ENCODE measurements at places on chromosomes 4 and X.

DNA sequence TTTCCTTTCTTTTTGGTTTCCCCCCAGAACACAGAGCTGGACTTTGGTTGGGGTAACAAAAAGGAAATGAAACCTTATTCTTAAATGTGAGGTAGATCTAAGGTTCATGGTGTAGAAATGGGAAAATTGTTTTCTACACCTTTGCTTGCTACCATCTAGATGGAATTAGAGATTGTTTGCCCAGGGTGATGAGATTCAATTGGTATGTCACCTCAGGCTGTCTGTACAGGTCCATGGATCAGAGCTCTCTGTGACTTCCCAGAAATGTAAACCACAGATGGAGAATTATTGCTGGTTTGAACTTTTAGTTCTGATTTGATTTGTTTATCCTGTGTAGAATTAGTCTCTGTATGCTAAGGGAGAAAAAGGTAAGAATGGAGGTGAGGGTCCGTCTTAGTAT, 146.7 kb downstream of the PCDH7 start:
- DNase-seq, result peak; percentile 53

- no peak for DNase-seq
Observed at GRCh38 chr4:183008492-183008891, 90.6 kb upstream of the WWC2 start.

GRCh38 chr4:38060829-38061431, 100.7 kb downstream of the PTTG2 start:
- DNase-seq, result peak; percentile 50

- no peak for DNase-seq
Observed at GRCh38 chrX:67207912-67208311, 335.9 kb upstream of the AR start.

- no peak for DNase-seq
Observed at GRCh38 chr4:176343286-176343685, 23.5 kb downstream of the SPCS3 start.

- peak; percentile 61 for DNase-seq
Observed at GRCh38 chr4:10260777-10261176, 144.2 kb upstream of the WDR1 start.

GRCh38 chr4:141810038-141810711, 173.8 kb downstream of the IL15 start:
- peak; percentile 13 for DNase-seq

- DNase-seq, result peak; percentile 31
Observed at GRCh38 chr4:54423066-54423465, 194.0 kb downstream of the PDGFRA start.

GRCh38 chrX:135707880-135708279, 5.6 kb upstream of the CT45A1 start:
- peak; percentile 11 for DNase-seq

- no peak for DNase-seq
Observed at GRCh38 chr4:103645991-103646390, 73.8 kb downstream of the TACR3 start.

GRCh38 chr4:76886848-76887441, 11.0 kb downstream of the SOWAHB start:
- no peak for DNase-seq

DNA sequence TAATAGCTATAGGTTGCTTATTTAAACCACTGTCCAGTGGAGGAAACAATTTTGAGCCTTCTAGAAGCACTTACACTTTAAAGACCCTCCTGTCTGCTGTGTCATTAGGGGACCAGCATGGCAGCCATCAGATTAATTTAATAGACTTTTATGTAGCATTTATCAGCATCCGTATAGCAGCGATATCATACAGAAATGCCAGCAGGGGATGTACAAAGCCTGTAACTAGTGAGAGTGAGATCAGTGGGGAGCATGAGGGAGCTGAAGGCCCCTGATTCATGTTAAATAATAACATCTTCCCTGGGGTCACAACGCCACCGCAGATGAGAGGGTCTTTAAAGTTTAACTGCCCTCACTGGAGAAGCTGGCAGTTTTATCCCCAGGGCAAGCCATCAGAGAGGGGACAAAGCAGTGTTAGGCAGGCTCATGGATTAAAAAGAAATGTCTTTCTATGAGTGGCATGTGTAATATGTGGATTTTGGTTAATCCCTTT, 144.7 kb downstream of the PDGFRA start:
- no peak for DNase-seq

GRCh38 chrX:96846841-96847240, 36.9 kb upstream of the RPA4 start:
- no peak for DNase-seq
